ELF-1 (cell line): ENCODE measurements at places on chromosomes 2 and 18.

DNA sequence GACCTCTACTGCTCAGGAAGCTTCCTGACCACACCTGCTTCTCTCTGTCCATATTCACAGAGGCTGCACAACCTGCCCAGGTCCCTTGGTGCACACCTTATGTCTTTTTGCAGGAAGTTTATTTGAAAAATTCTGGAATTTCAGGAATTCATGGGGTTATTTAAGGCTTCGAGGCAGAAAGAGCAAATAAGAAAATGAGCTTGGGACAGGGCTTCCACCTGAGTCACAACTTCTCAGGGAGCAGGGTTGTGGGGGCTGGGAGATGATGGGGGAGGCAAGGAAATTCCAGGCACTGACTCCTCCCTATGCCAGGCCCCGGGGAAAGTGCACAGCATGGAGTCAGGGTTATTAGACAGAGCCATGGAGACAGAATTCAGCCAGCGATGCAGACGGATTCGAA is 57.7 kb downstream of the INHBB start:
- DNase-seq: no peak

GRCh38 chr2:38146907-38147307 is 71.0 kb upstream of the CYP1B1 start:
- peak; percentile 79 for DNase-seq

- DNase-seq: no peak
These were observed 226.8 kb upstream of the FN1 start for GRCh38 chr2:215662715-215663114.

- no peak for DNase-seq
These were observed 433.3 kb upstream of the SPHKAP start for GRCh38 chr2:228614741-228615140.

DNA sequence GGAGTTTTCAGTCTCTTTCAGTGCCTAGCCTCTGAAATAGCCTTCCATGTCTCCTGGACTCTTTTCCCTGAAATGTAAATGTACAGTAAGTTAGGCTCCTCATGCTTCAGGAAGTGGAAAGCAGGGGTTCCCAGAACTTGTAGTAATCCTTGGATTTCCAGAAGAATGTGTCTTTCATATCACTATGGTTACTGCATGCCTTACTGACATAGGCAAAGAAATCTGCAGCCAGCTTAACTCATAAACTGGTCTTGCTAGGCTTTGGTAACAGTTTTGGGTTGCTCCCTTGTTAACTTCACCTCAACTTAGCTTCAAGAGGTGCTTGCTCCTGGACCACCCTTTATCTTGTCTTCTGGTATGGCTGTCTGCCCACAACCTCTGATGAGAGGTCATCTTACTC is 686.8 kb upstream of the DDX18 start:
- peak; percentile 44 for DNase-seq

- DNase-seq: no peak
These were observed 11.6 kb downstream of the TRAPPC8 start for GRCh38 chr18:31931163-31931885.
